AG20443 (cell line): ENCODE measurements at places on chromosomes 16 and 17.

- no peak for DNase-seq
These were observed 16.9 kb downstream of the ITGAX start for GRCh38 chr16:31371619-31372484.

- no peak for DNase-seq
These were observed 44.4 kb downstream of the SLFN12L start for GRCh38 chr17:35493040-35493439.

DNA sequence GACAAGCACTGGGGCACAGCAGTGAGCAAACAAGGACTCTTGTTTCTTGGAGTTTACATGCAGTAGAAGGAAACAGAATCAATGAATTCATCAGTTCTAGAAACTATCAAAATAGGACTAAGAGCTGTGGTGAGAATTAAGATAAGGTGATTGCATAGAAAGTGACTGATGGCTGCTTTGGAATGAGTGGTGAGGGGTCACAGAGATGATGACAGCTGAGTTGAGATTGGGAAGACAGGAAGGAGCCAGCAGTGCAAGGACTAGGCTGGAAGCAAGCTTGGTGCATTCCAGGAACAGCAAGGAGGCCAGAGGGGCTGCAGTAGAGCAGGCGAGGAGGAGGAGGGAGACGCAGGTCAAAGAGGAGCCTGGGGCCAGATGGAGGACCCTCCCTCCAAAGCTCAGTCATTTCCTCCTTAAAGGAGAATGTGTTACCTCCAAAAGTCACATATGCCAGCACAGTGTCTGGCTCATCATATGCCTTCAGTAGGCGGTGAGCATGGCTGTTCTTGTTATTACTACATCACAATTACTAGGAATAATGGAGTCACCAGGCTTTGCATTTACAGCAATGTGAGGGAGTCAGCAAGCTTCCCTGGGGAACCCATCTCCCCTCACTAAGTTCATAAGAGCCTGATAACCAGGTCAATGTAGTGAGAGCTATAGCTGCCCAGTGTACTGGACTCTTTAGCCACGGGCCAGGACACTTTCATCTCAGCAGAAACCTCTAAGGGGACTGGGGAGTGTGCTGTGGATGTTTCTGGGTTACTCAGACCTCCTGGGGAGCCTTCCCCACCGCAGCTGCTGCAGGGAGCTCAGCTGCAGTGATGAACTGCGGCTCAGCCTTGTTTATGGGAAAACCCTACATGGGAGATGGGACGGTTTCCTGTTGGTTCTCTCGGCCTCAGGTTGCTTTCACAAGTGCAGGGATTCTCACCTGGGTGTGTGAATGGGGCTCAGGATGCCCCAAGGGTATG is 157.2 kb downstream of the SEC14L1 start:
- DNase-seq = no peak

DNA sequence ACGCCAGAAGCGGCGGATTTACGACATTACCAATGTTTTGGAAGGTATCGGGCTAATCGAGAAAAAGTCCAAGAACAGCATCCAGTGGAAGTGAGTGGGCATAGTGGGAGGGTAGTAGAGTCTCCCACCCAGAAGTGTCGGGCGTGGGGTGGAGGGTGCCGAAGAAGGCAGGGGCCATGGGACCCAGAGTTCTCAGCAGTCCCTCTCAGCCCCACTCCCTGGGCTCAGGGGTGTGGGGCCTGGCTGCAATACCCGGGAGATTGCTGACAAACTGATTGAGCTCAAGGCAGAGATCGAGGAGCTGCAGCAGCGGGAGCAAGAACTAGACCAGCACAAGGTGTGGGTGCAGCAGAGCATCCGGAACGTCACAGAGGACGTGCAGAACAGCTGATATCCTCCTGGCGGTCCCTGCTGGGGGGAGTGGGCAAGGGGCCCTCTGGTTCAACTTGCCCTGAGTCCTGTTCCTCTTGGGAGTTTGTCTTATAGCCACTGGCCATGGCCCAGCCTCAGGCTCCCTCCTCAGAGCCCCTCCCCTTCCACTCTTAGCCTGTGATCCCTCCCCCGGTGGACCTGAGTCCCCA is 916 bp downstream of the E2F4 start:
- DNase-seq = no peak

- peak; percentile 2 for DNase-seq
These were observed 220.8 kb upstream of the TNRC6C start for GRCh38 chr17:77737442-77738265.

GRCh38 chr17:27078296-27078695 is 215.6 kb upstream of the WSB1 start:
- DNase-seq = no peak
